MM.1S (cell line): ENCODE measurements at places on chromosomes 5 and 9.
A peak's percentile ranks its signal among the peaks of the same experiment; 100 is the strongest.

DNA sequence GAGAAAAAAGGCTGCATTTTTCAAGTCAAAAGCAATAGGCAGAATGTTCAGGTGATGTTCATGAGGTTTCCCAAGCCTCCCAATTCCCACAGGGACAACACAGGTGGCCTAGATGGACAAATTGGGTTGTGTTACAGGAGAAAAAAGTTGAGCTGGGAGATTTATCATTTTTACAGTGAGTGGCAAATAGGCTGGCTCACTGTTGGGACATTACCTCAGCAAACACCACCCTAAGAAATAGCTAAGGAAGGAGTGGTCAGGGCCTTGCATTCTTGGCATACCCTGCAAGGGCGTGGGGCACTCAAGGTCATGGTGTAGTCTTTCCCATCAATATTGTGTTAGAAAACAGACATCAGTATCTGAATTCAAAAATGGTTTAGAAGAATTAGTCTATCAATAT lies 23.3 kb upstream of the CPLANE1 start:
- no peak for DNase-seq

DNA sequence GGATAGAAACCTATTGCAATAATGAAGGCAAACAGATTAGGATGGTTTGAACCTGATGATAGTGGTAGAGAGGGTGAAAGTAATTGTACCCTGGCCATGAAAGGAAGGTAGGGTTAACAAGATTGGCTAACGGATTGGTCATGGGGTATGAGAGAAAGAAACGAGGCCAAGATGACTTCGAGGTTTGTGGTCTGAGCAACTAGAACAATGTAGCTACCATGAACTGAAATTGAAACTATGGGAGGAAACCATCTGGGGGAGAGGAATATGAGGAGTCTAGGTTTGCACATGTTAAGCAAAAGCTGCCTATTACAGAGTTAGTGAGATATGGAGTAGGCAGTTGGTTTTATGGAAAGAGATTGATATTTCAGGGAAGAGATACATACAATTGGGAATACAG lies 406.0 kb downstream of the PRELID2 start:
- peak; percentile 93 for DNase-seq

- no peak for DNase-seq
Observed at GRCh38 chr9:126049088-126049487, 277.5 kb upstream of the MVB12B start.

- DNase-seq, result no peak
Observed at GRCh38 chr5:172553903-172554302, 87.2 kb upstream of the NEURL1B start.

GRCh38 chr9:114696814-114697544 lies 15.0 kb upstream of the TEX48 start:
- DNase-seq, result peak; percentile 78

DNA sequence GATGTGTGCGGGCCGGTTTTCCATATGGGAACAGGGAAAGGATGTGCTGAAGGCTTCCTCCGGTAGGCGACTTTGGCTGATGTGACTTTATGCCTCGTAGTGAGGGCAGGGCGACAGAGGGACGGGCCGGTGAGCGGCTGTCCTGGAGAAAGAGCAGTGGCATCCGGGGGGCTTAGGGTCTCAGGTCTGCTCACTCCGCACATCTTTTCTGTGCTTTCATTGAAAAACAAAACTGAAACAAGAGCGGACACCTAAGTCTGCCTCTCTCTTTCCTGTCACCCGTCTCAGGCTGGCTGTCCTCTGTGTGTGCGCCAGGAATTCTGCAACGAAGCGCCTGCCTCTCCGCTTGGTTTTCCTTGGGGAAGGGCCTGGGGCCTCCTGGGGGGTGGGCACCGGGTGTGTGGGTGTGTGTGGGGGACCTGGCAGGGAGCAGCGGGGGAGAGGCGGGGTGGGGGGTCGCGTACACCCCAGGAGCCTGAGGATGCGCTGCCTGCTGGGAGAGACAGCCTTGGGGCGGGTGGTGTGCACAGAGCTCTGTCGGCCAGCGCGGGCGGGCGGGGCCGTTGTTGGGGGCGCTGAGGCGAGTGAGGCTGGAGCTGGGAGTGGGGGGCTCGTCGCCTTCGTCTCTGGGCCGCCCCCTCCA lies 580 bp upstream of the PRRX2 start:
- no peak for DNase-seq

- DNase-seq, result no peak
Observed at GRCh38 chr5:45578270-45578669, 117.9 kb downstream of the HCN1 start.

DNA sequence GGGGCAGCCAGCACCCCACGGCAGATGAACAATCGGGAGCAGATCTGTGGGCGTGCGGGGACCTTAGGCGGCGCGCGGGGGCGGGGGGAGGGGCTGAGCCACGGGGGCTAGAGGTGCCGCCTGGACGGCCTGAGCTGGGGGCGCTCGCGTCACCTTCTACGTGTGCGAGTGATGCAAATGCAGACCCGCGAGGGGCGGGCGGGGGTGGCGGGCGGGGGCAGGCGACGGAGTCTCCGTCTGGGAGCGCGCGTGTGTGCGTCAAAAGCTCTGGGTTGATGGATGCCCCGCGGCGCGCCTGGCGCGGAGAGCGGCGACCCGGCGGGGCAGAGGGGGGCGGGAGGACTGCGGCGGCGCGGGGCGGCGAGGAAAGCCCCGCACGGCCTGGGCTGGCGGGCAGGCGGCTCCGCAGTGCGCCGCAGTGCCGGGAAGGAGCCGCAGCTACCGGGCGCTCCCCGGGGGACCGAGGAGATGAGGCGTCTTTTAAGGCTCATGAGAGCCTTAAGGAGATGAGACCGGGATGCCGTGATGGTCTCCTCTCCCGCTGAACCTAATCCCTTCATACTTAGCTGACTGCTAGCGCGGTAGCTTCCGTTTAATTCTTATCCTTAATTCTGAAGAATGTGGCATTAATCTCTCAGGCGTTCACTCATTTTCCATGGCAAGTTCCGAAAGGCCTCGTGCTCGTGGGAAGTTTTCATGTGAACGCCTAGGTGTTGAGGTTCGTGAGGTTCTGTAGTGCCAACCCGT lies 1.5 kb downstream of the SV2C start:
- peak; percentile 83 for DNase-seq

- no peak for DNase-seq
Observed at GRCh38 chr5:148176480-148176879, 8.1 kb downstream of the SPINK14 start.

DNA sequence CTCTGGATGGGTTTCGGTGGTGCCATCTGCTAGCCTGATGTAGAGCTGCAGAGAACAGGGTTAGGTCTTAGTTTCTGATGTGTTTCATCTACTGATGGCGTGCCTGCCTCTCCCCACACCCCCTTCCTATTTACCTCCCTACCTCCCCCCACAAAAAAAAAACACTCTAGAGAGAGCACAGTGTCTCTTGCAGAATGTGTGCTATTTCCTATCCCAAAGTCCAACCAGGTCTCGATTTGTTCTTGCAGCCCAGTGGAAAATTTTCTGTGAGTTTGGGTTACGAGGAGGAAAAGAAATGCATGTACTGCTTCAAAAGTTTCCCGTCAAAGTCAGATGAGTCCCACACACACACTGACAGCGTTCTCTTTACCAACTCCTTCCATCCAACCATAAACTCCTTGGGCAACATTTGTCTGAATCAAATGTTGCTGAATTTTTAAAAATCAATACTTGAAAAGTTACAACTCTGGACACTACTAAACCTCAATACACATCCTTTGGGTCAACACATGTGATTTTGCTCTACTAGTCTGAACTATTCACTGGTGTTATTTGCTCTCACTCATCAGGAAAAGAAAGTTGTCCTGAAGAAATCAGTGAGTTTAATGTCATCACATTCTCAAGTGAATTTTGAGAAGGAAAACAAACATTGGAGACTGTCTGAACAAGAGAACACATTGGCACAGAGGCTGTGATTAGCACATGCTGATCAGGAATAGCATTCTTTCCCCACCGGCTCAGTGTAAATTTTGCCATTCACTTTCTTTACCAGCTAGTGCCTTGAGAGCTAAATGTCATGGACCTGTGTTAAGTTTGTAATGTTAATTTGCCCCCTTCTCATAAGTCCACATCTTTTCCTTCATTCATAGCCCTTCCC lies 84.1 kb downstream of the MAMDC2 start:
- DNase-seq, result no peak
